CD8-positive, alpha-beta memory T cell (primary cell): ENCODE measurements at places on chromosomes 13 and 19. TPM values are rescaled to one million over a fixed set of nuclear protein-coding genes. Genes with fewer than 3 reads are reported as not detected.

- no peak for DNase-seq
Measured at GRCh38 chr19:10173527-10173926, 21.2 kb downstream of the DNMT1 start.

GRCh38 chr13:65236841-65237418 lies 1993.2 kb downstream of the PCDH9 start:
- DNase-seq = no peak

- no peak for DNase-seq
Measured at GRCh38 chr19:13613447-13613846, 107.2 kb upstream of the CACNA1A start.

DNA sequence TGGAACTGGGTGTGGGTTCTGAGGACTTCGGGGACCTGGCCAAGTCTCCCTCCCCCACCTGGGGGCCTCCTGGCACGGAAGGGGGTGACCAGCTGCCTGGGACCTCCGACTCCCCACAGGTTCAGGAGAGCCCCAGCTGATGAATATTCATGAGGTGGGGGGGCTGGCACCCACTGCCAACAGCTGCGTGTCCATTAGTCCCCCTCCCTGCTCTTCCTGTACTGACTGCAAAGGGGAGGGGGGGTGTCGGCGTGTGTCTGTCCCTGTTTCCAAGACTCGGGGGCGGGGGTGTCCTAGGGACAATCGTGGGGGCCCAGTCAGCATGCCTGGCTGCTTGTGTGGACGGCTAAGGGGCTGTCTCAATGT lies 10.6 kb upstream of the NFIX start:
- no peak for DNase-seq

GRCh38 chr19:55536951-55537740 lies at the start of gene SBK2:
SBK2 (minus strand) TSS chr19:55537133; CDS start chr19:55536294, 839 bp downstream.
- DNase-seq = no peak

DNA sequence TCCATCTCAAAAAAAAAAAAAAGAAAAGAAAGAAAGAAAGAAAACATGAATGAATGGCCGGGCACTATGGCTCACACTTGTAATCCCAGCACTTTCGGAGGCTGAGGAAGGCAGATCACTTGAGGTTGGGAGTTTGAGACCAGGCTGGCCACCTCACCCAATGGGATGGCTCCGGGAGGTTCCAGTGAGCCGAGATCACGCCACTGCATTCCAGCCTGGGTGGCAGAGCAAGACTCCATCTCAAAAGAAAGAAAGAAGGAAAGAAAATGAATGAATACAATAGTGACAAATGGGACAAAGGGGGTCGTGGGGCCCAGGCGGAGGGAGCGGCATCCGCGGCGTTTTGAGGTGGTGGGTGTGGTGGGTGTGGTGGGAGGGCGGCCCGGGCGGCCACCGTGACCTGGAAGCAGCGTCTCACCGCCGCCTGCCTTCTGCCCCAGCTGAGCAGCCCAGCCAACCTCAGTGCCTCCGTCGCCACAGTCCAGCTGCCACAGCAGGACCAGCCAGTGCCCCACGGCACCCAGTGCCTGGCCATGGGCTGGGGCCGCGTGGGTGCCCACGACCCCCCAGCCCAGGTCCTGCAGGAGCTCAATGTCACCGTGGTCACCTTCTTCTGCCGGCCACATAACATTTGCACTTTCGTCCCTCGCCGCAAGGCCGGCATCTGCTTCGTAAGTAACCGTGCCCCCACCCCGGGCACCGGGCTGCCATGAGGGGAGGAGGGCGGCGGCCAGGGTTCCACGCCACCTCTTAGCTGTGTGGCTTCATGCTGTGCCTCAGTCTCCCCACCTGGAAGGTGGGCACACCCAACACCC lies 5.1 kb downstream of the PRTN3 start:
- no peak for DNase-seq

The DDX49 gene
- 92.5 TPM for total RNA-seq

GRCh38 chr13:64529874-64530485 lies 2700.2 kb downstream of the PCDH9 start:
- DNase-seq = no peak

The SYNE4 gene
- 1.9 TPM for total RNA-seq

DNA sequence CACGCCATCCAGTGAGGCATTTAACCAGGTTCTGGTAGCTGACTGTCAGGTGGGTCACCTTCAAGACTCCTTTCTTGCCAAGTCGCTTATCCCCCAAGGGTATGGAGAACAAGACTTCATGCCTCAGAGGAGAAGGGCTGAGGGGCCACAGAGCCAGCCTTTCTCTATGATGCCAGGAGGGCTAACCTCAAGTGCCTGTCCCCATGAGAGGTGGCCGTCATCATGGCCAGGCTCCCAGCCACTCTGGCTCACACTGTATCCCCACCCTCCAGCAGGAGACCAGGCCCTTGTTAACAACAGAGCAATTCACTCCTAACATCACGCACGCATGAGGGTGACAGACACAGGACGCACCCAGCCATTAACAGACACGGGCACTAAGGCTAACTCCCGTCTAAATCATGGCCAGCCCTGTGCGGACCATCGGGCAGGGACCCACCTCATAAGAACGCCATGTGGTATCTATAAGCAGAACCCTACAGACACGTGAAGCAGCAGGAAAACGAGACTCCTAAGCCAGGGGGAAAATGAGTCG lies 38.6 kb upstream of the ISYNA1 start:
- DNase-seq = no peak

GRCh38 chr19:11361771-11362731 lies 6.8 kb downstream of the PLPPR2 start:
- DNase-seq = no peak
